ENCODE measurements at places on chromosomes 6 and 20.
A peak's percentile ranks its signal among the peaks of the same experiment; 100 is the strongest.

DNA sequence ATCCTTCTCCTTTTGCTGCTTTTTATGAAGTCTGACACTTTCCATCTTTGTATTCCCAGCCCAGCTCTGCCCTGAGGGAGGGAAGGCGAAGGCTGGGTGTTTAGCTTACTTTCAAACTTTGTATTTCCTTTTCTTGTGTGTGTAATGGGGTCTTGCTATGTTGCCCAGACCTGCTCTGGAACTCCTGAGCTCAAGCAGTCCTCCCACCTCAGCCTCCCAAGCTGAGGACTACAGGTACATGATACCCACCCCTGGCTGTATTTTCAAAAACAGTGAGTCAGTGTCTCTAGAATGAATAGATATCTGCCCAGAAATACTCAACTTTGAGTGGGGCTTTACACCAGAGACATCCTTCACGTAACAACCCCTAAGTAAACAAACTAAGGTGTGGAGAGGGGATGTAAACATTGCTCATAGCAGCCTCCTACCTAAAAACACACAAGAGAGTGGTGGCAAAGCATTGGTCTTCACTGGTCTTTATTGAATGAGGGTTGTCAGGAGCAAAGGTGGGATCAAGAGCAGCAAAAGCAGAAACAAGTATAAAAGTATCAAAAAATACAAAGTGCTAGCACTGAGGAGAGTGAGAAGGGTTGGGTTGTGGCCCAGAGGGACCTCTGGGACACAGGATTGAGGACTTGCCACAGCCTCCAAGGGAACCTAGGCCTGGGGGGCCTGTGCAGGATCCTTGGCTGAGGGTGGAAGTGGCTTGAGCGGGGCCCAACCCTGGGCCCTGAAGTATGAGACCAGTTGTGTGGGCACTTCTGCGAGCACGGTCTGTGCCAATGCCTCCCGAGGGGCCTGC is 10.2 kb downstream of the SPAG4 start:
- DNase-seq = no peak

GRCh38 chr6:159919800-159920199 is 29.0 kb downstream of the MAS1 start:
- DNase-seq = no peak

- DNase-seq = no peak
Observed at GRCh38 chr6:133834472-133835170, 54.3 kb upstream of the TCF21 start.

GRCh38 chr6:157539421-157539822 is 158.4 kb downstream of the ZDHHC14 start:
- DNase-seq = no peak

DNA sequence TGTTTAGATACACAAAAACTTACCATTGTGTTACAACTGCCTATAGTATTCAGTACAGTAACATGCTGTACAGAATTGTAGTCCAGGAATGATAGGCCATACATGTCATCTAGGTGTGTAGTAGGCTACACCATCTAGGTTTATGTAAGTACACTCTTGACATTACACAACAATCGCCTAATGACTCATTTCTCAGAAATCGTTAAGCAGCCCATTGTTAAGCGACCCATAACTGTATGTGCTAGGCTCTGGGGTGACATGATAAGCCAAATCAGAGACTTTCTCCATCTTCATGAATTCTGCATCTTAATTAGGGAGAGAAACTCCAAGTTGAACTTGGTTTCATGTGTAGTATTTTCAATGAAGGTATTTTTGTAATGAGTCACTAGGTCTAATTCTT is 17.2 kb downstream of the STK35 start:
- DNase-seq = peak; percentile 12

GRCh38 chr6:36545767-36546307 is 1.4 kb downstream of the STK38 start:
- no peak for DNase-seq

- no peak for DNase-seq
Observed at GRCh38 chr6:146666909-146667308, 68.1 kb downstream of the ADGB start.

GRCh38 chr6:21208796-21209186 is 384.8 kb upstream of the SOX4 start:
- DNase-seq = no peak

GRCh38 chr6:46128476-46128875 is 1.3 kb upstream of the ENPP4 start:
- no peak for DNase-seq

DNA sequence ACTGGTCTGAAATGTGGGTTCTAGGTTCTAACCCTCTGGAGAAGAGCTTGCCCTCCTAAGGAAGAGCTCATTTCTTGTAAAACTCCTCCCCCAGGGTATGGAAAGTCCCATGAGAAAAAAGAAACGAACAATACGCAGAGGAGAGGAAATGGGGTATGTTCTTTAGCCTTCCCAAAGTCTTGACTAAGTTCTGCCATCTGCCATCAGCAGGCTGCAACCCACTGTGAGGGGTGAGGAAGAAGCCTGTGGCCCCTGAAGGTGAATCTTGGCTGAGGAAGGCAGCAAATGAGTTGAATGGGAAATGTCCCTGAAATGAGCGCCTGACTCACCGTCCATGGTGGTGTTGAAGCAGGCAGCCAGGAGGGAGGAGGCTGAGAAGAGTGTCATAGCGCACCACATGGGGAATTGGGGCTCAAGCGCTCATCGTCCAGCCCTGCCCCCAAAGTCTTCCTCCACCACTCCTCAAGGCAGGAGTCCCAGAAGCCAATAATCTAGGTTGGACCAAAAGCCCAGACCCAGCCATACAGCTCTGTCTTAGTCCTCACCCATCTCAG is 10.4 kb upstream of the MATN4 start:
- DNase-seq = no peak

DNA sequence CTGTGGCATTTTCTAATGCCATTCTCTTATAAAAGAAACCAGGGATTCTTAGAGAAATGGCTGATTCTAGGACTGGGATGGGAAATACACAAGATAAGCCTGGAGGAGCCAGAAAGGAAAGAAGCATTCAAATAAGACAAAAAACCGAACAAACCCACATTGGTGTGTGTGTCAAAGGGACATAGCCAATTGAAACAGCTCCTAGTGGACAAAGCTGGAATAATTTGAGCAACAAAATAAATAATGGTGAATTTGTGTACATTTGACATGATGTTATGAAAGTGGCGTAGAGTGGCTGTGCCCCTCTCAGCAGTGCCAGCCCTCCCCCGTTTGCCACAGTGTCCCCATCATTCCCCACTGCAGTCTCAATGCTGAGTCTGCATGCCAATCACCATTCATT is 55.5 kb downstream of the B3GAT2 start:
- DNase-seq = no peak

DNA sequence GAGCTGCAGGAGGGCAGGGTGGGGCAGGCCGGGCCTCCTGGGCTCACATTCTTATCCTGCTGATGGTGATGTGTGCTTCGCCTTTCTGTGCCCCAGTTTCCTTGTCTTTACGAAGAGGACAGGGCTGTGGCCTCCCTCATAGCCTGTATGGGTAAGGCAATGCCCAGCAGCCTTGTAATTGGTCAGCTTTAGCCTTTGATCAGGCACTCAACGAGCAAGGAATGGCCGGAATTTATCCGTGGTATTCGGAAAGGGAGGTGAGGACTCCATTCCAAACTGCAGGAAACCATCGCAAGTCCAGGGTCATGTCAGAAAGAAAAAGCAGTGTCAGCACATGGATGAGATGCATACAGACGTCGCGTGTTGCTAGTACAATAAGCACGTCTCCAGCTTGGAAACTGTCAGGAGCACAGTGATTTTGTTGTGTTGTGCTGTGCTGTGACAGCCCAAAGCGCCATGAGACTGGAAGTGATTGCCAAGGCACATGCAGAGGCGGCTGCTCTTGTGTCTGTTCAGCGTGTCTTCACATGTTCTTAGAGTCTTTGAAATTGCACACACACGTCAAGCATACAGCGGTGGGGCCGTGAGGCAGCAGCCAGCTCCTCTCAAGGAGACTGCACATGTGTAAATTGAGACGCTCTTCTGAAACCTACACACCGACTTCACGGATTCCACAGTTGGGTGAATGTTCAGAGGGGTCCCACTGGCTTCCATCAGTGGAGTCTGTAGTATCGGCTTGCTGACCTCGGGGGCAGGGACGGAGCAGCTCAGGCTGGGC is 6.2 kb downstream of the SS18L1 start:
- no peak for DNase-seq

DNA sequence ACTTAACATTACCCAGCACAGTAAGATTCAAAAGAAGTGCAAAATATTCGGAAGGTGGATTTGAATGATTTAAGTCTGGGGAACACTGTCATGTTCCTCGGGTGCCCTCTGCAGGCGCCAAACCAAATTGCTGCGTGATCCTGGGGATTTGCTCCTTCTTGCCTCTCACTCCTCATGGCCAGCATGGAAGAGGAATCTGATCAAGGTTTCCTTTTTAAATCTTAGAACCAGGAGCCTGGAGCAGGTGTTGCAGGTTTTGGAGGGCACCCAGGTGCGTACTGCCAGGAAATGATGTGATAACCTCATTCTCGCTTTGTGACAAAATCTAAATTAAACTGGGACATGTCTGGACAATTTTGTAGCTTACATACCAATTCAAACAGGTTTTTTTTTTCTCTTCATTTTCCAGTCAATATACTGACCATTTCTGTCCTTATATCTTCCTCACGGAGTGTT is 8.1 kb upstream of the PFDN4 start:
- peak; percentile 47 for DNase-seq

DNA sequence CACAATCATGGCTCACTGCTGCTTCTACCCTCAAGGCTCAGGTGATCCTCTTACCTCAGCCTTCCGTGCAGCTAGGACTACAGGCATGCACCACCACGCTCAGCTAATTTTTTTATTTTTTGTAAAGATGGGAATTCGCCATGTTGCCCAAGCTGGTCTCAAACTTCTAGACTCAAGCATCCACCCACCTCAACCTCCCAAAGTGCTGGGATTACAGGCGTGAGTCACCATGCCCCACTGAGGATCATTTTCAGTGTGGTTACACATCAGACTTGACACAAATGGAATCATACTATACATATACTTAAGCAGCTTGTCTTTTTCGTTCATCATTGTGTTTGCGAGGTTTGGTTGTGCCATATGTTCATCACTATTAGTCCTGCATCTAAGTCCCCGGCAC is 26.6 kb downstream of the ZC3H12D start:
- DNase-seq = no peak

- DNase-seq = no peak
Observed at GRCh38 chr6:21107796-21108195, 485.8 kb upstream of the SOX4 start.

GRCh38 chr6:76035713-76036112 is 36.7 kb downstream of the IMPG1 start:
- no peak for DNase-seq

DNA sequence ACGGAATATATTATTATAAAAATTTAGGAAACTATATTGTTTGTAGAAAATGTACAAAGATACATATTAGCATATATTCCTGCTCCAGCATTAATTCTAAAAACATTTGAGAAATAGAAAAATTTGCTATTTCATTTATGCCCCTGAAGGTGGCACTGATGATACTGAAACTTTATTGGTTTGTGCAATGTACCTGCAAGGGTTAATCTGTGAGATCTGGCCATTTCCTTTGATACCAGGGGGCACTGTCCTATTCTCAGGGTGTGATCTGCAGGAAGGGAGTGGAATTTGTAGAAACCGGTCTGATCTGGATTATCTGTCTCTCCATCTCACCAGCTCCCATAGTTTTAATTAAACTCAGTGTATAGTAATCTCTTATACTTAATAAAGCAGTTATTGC is 625.1 kb upstream of the IMPG1 start:
- no peak for DNase-seq

GRCh38 chr20:42656130-42656529 is 533.6 kb downstream of the PTPRT start:
- no peak for DNase-seq

DNA sequence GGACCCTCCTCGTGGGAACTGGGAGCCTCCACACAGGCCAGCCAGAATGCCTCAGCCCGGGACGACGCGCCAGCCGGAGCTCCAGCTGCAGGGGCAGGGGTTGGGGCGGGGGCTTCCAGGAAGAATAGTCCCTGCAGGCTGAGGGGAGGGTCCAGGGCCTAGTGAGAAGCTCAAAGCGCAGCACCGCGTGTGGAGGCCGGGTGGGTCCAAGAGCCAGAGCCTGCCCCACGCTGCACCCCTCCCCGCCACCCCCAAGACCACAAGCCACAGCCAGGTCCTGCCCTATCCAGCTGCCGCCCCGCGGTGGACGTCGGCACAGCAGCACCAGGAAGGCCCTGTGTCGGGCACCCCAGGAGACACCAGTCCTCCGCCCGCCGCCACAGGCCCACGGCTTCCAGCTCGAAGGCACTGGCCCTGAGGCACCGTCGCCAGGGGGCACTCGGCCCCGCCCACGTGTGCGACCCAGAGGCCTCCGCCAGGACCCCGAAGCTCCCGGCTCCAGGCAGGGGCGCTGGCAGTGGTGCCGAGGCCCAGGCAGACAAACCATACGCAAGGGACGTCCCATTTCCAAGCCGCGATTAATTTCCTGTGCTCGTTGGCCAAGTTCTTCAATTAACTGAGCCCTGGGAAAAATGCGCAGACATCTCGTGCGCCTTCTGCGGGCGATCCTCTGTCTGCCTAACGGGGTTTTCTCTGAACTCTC is 19.5 kb downstream of the KCNQ2 start:
- DNase-seq = no peak

DNA sequence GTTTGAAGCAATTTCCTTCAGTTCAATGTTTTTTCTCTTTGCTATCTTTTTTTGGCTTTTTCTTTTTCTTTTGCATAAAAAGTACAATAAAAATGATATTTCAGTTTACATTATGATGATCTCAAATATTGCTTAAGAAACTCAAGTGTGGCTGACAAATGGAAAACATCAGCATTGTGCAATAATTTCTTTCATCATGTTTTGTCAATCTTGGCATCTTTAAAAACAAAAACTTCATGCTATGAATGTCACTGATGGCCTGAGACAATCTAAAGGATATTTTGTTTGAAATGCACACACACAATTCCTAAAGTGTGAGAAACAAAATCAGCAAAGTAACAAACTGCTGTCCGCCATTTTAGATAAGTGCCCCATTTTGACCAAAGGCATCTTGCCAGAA is 13.9 kb upstream of the MTCL3 start:
- no peak for DNase-seq

GRCh38 chr6:115863211-115863610 is 197.5 kb downstream of the FRK start:
- DNase-seq = no peak

- no peak for DNase-seq
Observed at GRCh38 chr20:62306414-62307187, 3.8 kb downstream of the ADRM1 start.

- no peak for DNase-seq
Observed at GRCh38 chr20:33770005-33770404, 38.2 kb downstream of the ZNF341 start.

GRCh38 chr6:82419132-82419581 is 55.5 kb downstream of the TPBG start:
- no peak for DNase-seq

DNA sequence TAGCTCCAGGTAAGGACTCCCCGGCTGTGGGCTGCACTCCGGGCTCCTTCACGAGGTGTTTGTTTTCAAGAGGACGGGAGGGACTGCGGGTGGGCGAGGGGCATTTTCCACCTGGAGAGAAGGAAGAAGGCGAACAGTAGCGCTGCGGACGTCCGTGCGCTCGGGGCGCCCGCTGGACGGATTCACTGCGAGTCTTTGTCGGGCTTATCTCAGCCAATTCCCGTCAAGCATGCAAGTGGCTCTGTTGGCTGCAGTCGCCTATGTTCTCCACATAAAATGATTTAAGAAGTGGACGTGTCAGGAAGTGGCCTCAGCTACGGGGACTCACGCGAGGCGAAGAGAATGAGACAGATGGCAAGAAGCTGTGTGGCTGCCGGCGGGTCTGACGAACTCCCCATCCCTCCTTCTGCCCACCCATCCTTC is 332 bp downstream of the GRIK2 start:
- DNase-seq = no peak

All from T-helper 2 cell treated with Interferon-gamma antibody and Interleukin-4, amounts not matched to agents 5 μg/mL and 100 μg/mL, for 36 hours (primary cell).